Erythroblast (primary cell): ENCODE measurements at places on chromosomes 11 and 22.
A peak's percentile ranks its signal among the peaks of the same experiment; 100 is the strongest.

GRCh38 chr11:116375221-116375620, 397.6 kb downstream of the BUD13 start:
- no peak for DNase-seq

- peak; percentile 68 for DNase-seq
Observed at GRCh38 chr22:28855355-28856094, 27.8 kb upstream of the ZNRF3 start.

- DNase-seq = no peak
Observed at GRCh38 chr11:107819361-107820014, 39.1 kb downstream of the SLC35F2 start.

DNA sequence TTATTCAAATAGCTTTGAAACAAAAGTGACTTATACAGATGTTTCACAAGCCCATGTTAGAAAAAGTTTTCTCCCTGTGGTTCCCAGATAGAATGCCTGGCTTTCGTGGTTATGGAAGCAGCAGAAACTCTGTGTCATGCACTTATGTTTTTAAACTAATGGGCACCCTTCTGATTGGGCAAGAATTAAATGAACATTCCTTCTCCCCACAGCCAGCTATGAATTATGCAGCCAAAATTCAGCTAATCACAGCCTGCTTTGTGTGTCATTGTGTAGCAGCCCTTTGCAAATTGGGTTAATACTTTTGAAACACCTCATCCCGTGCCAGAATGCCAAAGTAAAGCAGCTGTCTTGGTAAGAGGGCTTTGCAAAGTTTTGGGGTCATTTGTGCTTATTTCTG, 46.9 kb downstream of the PANX1 start:
- DNase-seq = no peak

DNA sequence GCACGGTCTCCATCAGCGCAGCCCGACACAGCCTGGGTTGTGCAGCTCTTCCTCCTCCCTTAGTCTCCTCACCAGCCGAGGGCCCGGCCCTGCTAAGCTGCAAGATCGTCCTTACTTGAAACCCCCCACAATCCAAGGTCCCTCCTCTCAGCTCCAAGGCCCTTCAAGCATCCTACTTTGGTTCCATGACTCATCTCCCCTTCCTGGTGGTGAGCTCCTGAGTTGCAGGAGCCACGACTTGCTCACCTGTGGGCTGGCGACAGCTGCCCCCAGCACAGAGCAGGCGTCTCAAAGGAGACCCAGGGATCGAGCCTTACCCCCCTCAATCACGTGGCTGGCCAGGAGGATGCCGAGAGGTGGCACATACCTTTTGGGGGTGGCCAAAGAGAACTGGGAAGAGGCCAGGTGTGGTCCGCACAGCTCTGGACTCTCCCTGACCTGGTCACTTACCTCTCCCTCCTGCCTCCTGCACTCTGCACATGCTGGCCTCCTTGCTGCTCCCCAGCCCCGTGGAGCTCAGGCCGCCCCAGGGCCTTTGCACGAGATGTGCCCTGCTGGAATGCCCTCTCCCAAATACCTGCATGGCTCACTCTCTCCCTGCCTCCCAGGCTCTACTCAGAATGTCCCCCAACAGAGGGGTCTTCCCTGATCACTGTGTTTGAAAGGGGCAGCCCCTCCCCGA, 35.2 kb upstream of the FADD start:
- no peak for DNase-seq
